ENCODE measurements at places on chromosomes 12 and 14.

DNA sequence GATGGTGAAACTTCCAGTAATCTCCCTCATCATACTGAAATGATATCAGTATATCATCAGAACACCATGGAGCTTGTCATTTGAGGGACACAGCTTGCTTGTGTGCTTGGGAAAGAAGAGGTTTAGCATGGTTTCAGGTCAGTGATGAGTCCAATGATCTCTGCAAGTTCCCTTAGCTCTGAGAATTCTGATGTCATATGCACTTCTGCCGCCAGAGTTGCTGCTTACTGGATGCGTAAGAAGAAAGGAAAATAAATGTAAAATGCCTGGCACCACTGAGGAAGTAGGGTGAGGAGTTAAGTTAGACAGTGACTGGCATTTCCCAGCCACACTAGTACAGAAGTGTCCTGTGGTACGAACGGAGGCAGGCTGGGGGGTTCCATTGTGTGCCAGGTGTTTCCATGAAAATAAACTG, 22.6 kb downstream of the PRKCH start:
- no peak for DNase-seq

DNA sequence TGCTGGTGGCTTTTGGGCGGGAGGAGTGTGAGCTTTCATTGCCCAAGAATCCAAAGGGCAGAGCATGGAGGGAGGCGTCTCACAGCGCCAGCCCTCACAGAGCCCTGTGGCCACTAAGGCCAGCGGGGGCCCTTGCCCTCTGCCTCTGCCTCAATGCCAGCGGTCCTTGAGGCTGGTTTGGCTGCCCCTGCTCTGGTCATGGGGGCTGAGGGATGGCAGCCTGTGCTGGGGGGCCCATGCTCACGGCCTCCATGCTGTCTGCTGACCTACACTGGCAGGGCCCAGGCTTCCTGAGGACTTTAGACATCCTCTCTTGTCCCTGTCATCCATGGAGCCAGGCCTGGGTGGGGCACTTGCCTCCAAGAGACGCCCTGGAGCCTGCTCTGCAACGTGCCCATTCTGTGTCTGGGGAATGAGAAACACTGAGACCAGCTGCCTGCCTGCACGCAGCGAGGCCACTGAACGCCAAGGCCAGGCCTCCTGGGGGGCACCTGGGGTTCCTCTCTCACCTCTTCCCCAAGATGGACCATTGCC, 143.4 kb downstream of the KIF26A start:
- DNase-seq = no peak

DNA sequence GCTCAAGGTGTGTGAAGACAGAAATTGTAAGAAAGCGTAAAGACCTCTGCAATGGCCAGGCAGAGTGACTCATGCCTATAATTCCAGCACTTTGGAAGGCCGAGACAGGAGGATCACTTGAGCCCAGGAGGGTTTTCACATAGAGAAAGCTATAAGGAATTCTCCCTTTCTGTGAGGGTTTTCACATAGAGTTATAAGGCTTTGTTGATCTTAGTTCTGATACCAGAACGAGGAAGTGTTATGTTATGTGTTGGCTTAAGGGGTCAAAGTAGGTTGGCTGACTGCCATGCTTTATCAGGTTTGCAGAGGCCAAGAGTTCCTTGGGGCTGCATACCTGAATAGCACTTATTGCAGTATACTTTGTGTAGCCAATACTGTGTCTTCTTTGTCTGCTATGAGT, 139.1 kb downstream of the ERC1 start:
- no peak for DNase-seq

- no peak for DNase-seq
Measured at GRCh38 chr12:89072294-89073026, 279.8 kb downstream of the DUSP6 start.

DNA sequence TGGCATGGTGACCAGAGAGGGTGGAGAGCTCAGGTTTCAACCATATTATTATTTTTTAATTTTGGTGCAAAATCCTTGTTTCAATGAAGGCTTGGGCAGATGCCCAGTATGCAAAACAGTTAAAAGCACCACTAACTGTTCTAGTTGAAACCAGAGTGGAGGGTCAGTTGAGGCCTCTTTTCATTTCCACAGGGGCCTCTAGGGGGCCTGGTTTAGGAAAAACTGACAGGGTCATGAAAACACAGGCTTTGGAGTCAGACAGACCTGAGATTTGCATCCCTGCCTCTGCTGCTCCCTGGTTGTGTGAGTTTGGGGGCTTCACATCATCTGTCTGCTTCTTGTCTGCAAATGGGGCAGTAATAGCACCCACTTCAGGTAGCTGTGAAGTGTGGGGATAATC, 3.3 kb upstream of the RPH3A start:
- no peak for DNase-seq

DNA sequence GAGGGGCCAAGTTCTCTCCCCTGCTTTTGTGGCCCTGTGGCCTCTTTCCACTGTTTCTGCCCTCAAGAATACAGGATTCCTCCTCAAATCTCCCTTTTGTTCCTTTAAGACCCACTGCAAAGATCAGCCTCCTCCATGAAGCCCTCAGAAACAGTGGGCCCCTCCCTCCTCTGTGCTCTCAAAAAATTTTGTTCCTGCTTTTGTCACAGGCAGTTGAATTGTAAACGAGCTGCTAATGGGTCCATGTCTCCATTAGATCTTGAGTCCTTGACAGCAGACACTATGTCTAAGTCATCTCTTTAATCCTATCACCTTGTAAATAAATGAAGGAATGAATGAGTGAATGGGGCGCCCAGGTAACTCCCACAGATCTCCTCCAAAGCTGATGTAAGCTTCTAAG, 175.2 kb downstream of the ESRRB start:
- no peak for DNase-seq

GRCh38 chr14:53845813-53846693, 110.6 kb downstream of the BMP4 start:
- DNase-seq = no peak

- no peak for DNase-seq
Measured at GRCh38 chr14:34742270-34743115, 28.1 kb upstream of the CFL2 start.

DNA sequence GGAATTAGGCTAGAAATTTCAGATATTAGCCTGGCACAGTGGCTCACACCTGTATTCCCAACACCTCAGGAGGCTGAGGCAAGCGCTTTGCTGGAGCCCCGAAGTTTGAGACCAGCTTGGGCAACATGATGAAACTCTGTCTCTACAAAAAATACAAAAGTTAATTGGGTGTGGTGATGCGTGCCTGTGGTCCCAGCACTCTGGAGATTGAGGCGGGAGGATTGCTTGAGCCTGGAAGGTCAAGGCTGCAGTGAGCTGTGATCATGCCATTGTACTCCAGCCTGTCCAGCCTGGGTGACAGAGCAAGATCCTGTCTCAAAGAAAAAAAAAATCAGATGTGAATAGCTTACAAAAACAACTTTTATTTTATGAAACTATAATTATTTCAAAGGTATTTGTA, 15.1 kb downstream of the FRMD6 start:
- DNase-seq = no peak

DNA sequence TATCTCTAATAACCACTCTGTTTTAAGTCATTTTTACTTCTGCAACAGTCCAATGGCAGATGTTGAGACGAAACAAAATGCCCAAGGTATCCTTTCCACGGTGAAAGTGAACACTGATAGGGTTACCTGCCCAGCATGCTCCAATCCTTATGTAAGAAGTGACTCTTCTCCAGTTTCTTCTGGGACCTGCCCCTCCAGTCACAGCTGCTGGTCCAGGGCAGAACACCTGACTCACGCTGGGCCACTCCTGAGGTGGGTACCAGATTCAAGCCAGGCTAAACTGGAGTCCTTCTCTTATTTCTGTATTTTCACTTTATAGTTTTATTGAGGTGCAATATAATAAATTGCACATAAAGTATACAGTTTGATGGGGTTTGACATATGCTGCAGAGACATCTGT, 16.7 kb downstream of the NT5DC3 start:
- no peak for DNase-seq

GRCh38 chr12:110921262-110921661, 883 bp upstream of the MYL2 start:
- no peak for DNase-seq

GRCh38 chr12:119328111-119328510, 6.4 kb upstream of the CCDC60 start:
- DNase-seq = no peak

DNA sequence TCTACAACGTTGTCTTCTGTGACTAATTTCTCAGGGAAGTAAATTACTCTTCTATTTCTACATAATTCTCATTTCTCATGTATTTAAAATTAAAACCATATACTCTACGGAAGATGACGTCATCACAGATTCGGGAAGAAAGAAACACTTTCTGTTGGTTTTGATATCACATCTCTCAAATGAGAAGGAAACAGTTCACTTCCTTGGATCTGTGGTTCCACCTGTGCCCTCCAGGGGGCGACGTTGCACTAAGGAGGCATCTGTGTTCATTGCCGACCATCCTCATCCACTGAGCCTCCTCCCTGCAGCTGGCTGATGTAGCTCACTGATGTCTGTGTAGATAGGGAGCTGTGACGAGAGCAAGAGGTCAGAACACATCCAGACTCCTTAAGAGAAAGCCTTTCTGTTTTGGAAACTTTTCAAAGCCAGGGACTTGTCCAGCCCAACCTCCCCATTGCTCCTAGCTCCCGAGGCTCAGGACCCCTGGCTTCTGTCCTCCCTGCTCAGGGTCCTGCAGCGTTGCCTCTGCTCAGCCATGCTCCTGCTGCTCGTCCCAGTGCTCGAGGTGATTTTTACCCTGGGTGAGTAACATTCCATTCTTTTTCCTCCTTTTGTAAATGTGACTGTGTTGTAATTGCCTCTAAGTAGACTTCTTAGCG, 172.7 kb upstream of the OR4E1 start:
- DNase-seq = peak; percentile 30

DNA sequence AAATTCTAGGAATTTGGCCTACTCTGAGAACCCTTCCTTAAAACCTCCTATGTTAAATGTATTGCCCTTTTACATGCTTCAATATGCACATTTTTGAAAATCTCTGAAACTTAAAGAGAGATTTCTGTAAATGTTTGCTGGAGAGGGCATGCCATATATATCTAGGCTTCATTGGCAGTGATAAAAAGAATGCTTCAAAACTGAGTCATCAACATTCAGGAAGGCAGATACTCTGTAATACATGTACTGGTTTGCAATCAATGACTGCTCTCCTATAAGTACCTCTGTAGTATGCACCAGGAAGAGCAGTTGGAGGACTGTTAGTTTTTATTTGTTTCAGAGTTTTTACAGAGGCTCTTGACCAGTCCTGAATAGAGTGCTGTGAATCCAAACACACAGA, 739.9 kb downstream of the SLC16A7 start:
- DNase-seq = no peak

DNA sequence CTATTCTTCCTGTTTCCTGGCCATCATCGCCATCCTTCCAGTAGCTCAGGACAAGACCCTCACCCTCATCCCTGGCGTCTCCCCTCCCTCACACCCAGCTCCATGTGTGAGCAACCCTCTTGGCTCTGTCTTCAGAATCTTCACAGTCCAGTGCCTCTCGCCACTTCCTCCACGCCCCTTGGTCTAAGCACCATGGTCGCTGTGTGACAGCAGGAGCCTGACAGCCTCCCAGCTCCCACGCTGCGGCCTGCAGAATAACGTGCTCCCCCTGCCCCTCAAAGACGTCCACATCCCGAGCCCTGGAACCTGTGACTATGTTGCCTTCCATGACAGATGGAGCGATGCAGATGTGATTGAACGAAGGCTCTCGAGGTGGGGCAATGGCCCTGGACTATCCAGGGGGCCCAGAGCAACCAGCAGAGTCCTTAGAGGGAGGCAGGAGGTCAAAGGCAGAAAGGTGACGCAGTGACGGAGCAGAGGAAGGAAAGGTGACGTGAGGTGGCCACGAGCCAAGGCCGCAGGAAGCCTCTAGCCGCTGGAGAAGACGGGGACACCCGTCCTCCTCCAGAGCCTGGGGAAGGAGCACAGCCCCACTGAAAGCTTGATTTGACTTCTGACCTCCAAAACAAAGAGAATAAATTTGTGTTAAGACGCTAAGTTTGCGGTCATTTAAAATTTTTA, 139.8 kb downstream of the CALM1 start:
- no peak for DNase-seq

DNA sequence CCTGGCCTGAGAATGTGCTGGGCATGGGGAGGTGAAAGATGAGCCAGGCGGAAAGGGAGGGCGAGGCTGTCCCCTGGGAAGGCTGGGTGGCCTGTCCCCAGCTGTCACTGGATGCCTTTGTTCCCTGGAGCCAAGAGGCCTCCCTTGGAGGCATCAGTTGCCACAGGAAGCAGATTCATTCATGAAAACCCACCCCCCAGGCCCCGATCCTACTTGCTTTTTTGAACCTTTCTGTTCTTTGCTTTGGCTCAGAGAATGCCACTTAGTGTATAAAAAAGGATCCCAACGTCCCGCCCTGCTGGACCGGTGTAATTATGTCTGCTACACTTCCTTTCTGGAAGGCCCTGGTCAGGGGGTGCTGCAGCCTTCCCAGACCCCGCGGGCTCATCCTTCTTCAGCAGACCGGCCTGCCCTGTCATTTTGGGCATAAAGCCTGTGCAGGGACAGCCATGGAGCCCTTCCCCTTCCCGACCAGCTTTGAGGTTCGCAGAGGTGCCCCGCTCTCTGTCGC, 220.2 kb downstream of the SLC41A2 start:
- DNase-seq = no peak

DNA sequence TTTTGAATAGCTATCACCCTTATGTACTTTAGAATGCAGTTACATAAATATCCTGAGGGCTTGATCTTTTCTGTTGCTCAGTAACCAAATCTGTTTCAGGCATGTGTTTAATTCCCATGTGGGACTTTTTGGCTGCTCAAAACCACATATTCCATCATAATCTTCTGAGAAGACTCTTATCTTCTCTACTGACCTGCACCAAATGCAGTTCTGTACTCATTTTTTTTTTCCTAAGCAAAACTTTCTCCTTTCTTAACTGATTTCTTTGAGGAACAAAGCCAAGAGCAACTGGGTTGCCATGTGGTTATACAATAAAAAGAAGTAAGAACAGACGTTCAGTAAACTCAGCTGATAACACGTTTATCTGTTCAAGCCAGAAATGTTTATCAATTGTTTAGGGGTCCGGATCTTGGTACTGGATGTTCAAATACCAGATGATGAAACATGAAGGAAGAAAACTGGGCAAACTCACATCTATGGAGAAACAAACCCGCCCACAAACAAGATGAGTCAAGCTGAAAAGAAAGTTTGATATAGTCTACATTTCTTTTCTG, 50.1 kb downstream of the TMEM132C start:
- no peak for DNase-seq

GRCh38 chr12:96806272-96806671, 100.8 kb upstream of the NEDD1 start:
- no peak for DNase-seq

Measured in neuronal stem cell (in vitro differentiated cells).